Activated T-cell treated with anti-CD3 and anti-CD28 coated beads for 48 hours (primary cell): ENCODE measurements at places on chromosomes 11 and 22.

DNA sequence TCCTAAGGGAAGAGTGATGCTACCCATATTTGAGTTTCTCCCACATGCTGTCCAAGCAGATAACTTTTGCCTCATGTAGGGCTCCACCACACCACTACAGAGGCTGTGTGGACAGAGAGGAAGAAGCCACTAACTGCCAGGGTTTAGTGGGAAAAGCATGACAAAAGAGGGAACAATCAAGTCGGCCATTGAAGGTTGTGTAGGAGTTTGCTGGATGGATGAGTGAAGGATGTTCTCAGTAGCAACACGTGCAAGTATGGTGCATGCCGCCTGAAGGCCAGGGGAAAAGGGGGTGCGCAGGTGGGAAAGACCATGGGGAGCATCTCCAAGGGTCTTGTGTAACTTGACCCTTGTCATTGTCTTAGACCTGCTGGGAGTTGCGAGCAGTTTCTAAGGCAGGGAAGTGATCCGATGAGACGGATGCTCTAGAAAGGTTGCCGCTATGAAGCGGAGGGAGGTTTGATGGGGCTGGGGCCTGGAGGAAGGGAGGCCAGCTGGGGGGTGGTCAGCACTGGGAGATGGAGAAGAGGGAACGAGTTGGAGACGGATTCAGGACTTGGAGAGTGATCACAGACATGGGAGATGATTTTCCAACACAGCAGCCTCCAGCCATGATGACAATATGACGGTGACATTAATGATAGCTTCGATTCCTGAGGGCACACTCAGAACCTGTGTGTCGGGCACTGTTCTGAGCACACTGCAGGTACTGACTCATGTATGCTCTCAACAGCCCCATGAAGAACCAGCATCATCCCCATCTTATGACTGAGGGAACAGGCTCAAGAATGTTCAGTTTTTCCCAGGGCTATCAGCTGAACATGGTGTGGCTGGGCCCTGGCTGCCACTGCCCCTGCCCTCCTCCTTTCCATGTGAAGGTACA lies 53.7 kb downstream of the CD6 start:
- DNase-seq, result no peak

- no peak for DNase-seq
These were observed 81.5 kb upstream of the TP53AIP1 start for GRCh38 chr11:129023968-129024676.

DNA sequence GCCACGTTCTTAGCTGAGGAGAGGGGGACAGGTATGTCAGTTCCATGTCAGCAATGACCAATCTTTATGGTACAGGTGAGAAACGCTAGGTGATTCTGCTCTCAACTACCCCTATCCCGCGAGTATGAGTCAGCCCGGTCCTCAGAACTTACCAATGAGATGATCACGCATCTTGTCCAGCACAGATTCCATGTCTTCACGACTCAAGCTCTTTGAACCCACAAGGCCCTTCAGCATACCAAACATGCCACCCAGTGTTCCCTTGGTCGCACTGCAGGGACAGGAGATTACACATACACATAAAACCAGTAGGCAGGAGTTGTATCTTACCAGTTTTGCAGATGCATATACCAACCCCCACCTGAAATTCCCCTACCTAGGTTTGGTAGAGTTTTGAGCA lies 2.9 kb downstream of the SRPRA start:
- DNase-seq, result no peak

- no peak for DNase-seq
These were observed 6.8 kb downstream of the ZDHHC8 start for GRCh38 chr22:20138417-20138738.

DNA sequence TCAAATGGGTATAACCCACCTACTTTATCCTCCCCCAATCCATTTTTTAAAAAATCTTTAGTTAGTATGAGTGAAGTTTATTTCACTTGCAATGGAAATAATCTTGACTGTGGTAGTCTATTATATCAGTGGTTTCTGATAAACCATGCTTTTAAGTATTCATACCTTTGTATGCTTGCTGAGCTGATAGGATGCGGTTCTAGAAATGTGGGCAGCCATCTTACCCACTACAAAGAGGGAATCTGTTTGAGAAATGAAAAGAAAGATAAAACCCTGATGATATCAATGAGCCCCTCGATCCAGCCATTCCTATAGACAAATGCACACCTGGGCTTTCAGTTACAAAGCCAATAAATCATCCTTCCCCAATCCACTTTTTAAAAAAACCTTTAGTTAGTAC lies 13.8 kb upstream of the PVALB start:
- no peak for DNase-seq

DNA sequence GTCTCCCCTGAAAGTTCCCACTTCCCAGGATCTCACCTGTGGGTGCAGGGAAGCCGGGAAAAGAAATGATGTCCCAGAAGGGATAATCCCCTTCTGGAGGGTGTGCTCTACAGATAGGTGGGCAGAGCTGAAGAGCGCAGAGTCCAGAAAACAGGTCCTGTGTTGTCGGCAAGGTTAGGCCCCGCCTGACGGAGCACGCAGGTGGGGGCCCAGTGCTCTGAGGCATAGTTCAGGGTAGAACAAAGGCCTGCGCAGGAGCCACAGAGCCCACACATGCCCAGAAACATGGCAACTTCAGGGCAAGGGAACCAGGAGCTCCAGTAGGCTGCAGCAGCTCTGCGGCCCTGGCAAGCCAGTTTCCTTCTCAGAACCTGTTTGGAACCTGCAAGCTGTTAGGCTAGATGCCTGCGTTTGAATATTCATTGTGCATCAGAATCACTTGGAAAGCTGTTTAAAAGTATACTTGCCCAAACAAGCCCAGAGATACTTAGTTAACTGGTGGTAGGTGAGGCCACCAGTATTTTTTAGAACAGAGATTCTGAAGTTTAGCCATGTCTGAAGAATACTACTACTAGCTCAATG lies 386.6 kb downstream of the BUD13 start:
- no peak for DNase-seq

DNA sequence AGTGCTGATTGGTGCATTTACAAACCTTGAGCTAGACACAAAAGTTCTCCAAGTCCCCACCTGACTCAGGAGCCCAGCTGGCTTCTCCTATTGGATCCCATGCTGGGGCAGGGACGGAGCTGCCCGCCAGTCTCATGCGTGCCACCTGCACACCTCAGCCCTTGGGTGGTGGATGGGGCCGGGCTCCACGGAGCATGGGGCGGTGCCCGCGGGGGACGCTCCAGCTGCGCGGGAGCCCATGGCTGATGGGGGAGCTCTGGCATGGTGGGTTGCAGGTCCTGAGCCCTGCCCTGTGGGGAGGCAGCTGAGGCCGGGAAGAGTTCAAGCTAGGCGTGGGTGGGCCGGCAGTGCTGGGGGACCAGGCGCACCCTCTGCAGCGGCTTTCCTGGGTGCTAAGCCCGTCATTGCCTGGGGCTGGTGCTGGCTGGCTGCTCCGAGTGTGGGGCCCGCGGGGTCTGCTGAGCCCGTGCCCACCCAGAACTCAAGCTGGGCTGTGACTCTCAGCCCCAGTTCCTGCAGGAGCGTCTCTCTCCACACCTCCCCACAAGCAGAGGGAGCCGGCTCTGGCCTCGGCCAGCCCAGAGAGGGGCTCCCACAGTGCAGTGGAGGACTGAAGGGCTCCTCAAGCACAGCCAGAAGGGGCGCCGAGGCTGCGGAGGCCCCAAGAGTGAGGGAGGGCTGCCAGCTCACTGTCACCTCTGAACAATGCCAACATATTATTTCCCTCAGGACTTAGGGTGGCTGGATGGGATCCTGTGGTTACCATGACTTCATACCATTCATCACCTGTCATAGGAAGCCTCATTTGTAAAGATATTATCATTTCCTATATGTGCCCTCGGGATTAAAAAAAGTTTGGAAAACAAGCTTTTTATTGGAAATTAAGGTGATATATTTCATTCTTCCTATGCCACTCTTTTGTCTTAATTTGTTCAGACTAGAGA lies 688.7 kb downstream of the ETS1 start:
- DNase-seq, result no peak
